ENCODE measurements at places on chromosomes 13 and 19.

DNA sequence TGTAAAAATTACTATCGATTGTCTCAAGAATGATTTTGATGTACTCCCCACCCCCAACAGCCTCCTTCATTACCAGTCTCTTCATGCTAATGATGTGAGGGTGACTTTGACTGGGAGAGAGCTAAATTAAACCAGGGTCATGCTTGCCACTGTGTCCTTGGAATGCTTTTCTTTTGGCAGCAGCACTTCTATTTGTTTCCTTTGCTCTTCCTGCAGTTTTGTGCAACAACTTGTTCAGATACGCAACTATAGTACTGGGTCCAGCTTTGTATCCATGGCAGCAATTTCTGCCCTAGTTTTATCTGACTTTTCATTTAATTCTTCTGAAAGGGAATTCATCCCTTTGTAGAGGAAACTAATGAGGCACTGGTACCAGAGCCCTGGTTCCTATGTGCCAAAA, 2792.1 kb downstream of the PCDH9 start:
- H3K4me3 ChIP-seq = no peak overlapping the region
- H3K27me3 ChIP-seq = no peaks in the 10 kb centered on the region
- no peaks in the 10 kb centered on the region for H3K36me3 ChIP-seq
- no peaks in the 10 kb centered on the region for H3K4me1 ChIP-seq
- H3K27ac ChIP-seq = no peak overlapping the region

- H3K4me3 ChIP-seq = no peak overlapping the region
- DNase-seq = no peak
- no peaks in the 10 kb centered on the region for H3K4me1 ChIP-seq
- no peak overlapping the region for H3K27ac ChIP-seq
- no peaks in the 10 kb centered on the region for H3K36me3 ChIP-seq
These were observed 160.4 kb upstream of the PCDH9 start for GRCh38 chr13:67390462-67391086.

- H3K4me1 ChIP-seq = no peaks in the 10 kb centered on the region
- no peak for DNase-seq
- H3K36me3 ChIP-seq = no peaks in the 10 kb centered on the region
These were observed 693.1 kb upstream of the SLC10A2 start for GRCh38 chr13:103759361-103759760.

DNA sequence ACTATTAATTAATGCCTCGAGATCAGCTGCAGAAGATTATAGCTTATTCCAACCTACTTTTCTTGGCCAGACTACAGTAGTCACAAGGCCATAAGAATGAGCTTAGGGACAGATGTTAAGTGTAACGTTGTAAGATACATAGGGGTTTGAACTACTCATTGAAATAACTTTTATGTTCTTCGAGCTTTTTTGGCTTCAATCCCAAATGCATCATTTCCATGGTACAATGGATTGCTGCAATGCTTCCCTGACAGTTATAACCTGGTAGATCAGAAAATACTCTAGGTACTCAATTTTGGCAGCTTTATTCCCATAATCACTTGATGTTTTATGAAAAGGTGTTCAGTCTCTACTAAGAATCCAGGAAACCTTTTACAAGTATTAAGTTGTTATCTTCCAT, 2216.7 kb upstream of the PCDH20 start:
- H3K27ac ChIP-seq = no peak overlapping the region
- no peaks in the 10 kb centered on the region for H3K4me1 ChIP-seq
- H3K27me3 ChIP-seq = no peaks in the 10 kb centered on the region
- no peak overlapping the region for H3K4me3 ChIP-seq

GRCh38 chr19:4597975-4598671, 38.6 kb upstream of the SEMA6B start:
- H3K27ac ChIP-seq = no peak overlapping the region
- no peaks in the 10 kb centered on the region for H3K36me3 ChIP-seq
- DNase-seq = no peak
- peaks cover 25% of the 10 kb centered on the region for H3K27me3 ChIP-seq

DNA sequence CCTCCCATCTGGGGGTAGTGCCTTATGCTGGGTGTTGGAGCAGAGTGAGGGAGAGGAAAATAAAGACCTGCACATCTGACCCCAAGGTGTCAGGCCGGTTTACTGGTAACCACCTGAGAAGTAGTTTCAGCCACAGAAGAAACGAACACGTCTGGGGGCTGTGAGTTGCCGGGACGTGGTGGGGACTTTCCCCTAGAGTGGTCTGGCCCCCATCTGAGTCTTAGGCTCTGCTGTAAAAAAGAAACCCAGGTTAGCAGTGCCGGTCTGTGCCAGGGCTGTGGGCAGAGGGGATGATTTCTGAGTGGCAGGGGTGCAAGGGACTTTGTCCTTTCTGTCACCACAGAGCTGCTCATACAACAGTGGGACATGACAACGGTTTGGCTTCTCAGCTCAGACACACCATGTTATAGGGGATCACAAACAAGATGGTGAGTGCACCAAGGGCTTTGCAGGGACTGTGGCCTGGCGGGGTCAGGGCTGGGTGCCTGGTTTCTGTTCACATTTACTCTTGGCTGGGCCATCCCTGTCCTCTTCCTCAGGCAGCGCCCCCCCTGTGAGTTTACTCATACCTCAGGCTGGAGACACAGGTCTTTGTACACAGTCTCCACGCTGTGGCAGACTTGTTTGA, 9.0 kb downstream of the GCDH start:
- DNase-seq = no peak
- no peaks in the 10 kb centered on the region for H3K4me1 ChIP-seq
- no peak overlapping the region for H3K27ac ChIP-seq
- no peaks in the 10 kb centered on the region for H3K27me3 ChIP-seq

- H3K4me1 ChIP-seq = no peaks in the 10 kb centered on the region
- no peak overlapping the region for H3K27ac ChIP-seq
- H3K36me3 ChIP-seq = no peaks in the 10 kb centered on the region
- no peak overlapping the region for H3K4me3 ChIP-seq
These were observed 296.8 kb upstream of the SGCG start for GRCh38 chr13:22883956-22884355.

GRCh38 chr19:33950091-33950750, 153.6 kb downstream of the KCTD15 start:
- no peak overlapping the region for H3K4me3 ChIP-seq
- H3K4me1 ChIP-seq = no peaks in the 10 kb centered on the region
- H3K27ac ChIP-seq = no peak overlapping the region
- H3K36me3 ChIP-seq = no peaks in the 10 kb centered on the region
- no peaks in the 10 kb centered on the region for H3K27me3 ChIP-seq

GRCh38 chr13:113560645-113561416, 23.7 kb upstream of the TFDP1 start:
- H3K27ac ChIP-seq = no peak overlapping the region
- H3K36me3 ChIP-seq = no peaks in the 10 kb centered on the region
- no peak for DNase-seq
- no peaks in the 10 kb centered on the region for H3K27me3 ChIP-seq

- no peak overlapping the region for H3K4me3 ChIP-seq
- H3K27me3 ChIP-seq = no peaks in the 10 kb centered on the region
These were observed 155.6 kb downstream of the TM9SF2 start for GRCh38 chr13:99656844-99657381.
